Tongue (tissue), 3 donors: ENCODE measurements at places on chromosomes 2 and 18.

DNA sequence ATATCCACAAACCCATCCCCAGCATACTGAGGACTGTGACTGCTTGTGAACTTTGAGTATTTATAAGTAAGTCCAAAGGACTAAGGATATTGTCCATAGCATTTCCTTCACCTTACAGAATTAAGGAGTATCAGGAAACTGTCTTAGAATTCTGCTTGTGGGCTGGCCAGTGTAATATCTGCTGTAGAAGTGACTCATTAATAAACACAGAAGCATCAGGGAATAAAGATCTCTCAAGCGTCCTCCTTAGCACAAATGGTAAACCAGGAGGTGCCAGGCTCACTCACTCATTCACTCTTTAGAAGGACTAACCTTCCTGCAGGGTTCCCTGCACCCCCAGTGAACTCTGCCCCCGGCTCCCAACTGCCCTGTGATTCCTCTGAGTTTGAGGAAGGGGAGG is 31.0 kb downstream of the CCDC68 start:
- DNase-seq, result no peak

DNA sequence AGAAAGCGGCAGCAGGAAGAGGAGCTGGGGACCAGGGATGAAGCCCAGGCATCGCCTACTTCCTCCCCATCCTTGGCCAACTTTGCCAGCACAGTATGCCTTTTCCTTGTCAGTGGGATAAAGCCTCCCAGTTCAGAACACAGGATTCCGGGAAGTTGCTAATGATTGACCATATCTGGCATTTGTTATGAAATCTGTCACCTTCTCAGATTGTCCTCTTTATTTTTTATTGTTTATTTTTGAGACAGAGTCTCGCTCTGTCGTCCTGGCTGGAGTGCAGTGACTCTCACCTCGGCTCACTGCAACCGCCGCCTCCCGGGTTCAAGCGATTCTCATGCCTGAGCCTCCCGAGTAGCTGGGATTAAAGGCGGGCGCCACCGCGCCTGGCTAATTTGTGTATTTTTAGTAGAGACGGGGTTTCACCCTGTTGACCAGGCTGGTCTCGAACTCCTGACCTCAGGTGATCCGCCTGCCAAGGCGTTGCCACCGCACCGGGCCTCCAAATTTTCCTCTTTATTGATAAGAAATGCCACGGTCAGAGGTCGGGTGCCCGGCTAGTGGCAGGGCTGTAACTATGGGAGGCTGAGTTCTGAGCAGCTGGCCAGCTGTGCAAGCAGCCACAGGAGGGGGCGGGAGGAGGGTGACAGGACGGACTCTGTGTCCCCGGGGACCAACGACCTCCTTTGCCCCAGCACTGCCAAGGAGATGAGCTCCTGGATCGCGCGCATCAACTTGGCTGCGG is 24.4 kb downstream of the PSD4 start:
- DNase-seq, result no peak

DNA sequence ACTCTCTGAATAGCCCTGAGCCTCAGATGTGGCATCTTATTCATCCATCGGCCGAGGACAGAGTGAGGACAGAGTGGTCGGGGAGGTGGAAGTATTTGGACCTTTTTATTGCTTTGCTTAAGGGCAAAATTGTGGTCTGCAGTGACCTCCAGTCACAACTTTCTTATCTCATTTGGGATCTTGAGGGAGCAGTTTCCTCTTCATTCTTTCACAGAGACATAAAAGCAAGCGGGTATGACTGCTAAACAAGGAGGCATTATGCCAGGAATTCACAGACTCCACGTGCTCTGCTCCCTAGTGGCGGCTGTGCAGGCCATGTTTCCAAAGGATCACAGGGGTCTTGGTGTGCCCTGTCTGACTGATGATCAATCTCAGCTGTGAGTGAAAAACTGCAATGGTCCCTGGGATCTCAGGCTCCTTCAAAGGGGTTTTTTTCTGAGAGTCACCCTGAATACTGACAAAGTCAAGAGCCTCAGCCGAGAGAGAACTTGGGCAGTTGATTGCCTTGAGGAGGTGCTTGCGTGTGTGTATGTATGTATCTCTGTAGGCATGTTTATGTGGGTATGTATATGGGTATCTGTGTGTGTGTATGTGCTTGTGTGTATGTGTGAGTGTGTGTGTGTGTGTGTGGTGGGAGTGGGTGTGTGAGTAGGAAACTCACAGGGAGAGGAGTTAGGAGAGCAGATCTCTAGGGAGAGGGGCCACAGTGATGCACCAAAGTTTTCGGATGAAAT is 47.7 kb downstream of the RAPGEF4 start:
- peak; percentile 19 for DNase-seq

DNA sequence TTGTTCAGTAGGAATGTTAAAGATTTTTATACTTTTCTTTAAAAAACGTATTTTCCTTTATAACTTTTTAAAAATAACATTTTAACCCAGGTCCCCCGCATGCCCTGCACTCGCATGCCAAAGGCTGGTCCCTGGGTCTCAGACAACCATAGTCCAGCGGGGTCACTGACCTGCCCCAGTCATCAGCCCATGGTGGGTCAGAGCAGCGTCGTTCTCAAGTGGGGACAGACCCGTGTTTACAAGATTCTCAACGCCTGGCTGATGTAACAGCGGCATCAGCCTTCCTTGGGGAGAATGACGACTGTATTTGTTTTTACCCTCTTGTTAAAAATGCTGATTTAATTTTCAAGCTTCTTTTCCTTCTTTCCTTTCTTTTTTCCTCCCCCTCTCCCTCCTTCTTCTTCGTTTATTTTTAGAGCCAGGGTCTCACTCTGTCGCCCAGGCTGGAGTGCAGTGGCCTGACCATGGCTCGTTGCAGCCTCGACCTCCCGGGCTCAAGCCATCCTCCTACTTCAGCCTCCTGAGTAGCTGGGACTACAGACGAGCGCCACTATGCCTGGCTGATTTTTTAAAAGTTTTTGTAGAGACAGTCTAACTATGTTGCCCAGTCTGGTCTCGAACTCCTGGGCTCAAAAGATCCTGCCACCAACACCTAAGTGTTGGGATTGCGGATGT is 1.0 kb upstream of the EFHD1 start:
- no peak for DNase-seq

DNA sequence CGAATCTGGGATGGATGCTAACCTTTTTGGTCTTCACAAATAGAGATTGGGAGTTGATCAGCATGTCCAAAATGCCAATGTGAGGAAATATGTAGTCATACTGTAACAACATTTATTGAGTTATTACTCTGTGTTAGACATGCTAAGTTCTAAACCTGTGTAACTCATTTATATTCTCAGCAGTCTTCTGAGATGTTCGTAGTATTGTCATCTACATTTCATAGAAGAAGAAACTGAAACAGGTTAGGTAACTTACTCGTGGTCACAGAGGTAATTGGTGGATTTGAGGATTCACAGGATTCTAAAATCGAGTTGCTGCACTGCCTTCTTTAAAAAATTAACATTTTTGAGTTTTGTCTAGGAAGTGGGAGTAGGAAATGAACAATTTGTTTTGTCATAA is 162.1 kb downstream of the UBE2E3 start:
- DNase-seq, result no peak

DNA sequence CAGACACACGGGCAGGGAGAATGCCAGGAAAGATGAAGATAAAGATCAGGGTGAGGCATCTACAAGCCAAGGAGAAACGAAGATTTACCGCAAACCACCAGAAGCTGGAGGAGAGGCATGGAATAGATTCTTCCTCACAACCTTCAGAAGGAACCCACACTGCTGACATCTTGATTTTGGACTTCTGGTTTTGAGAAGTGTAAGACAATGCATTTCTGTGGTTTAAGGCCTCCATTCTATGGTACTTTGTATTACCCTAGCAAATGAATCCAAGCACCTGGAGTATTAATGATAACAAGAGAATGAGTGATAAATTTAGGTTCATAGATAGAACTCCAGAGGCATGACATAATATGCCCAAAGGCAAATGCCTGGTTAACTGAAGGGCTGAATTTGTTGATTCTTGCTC is 11.8 kb upstream of the FN1 start:
- no peak for DNase-seq

DNA sequence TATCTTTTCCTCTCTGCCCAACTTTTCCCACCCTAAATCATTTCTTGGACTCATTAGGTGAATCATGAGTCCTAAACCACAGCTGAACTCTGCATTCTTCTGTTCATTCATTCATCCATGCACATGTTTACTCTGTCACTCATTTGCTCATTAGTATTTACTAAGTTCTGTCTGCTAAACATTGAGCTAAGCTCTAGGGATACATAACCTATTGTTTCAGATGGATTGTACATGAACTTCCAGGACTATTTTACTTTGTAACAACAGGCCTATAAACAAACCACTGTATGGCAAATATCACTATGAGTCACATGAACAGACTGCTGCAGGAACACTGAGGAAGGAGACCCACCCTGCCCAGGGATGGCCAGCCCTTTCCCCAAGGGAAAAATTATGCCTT is 14.6 kb upstream of the DYNC2LI1 start:
- DNase-seq, result peak; percentile 14

DNA sequence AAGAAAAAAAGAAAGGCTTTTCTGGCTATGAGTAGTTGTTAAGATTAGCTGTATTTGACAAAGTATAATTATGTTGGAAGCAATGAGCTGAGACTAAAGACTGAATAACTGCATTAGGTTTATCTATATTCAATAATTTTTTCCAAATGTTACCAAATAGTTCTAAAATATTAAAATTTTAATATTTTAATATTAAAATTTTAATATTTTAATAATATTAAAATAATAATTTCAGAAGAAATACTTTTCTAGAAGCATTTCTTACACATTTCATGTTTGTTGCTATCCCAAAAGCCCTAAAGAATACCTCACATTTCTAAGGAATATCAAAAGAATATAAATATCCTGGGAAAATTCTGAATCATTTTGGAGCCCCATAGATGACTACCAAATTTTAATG is 74.7 kb downstream of the LRP2 start:
- DNase-seq, result no peak

- DNase-seq, result no peak
Measured at GRCh38 chr2:169709331-169709730, 15.1 kb downstream of the PHOSPHO2 start.

DNA sequence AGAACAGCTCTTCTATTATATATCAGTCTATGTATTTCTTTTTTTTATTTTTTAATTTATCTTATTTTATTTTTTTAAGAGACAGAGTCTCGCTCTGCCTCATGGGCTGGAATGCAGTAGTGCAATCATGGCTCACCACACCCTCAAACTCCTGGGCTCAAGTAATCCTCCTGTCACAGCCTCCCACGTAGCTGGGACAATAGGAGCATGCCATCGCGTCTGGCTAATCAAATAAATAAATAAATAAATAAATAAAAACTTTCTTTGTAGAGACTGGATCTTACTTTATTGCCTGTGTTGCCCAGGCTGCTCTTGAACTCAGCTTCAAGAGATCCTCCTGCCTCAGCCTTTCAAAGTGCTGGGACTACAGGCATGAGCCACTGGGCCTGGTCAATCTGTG is 117.0 kb downstream of the RBMS1 start:
- no peak for DNase-seq

GRCh38 chr2:98810588-98810928 is 79.6 kb upstream of the MGAT4A start:
- DNase-seq, result no peak

DNA sequence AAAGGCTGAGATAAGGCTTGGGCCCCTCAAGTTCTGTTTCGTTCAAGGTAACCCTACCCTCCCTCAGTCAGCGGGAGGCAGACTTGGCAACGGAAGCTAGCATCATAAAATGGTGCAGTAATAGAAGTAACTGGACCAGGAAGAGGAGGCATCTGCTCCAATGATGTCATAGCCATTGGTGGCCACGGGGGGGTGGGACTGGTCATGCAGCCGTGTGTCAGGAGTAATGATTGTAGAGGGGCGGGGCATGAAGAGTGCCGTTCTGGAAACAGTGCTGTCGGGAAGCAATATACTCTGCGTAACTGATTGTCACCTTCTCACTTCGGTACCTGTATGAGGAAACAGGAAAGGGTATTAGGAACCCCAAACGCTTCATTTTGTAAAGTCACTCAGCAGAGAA is 6.9 kb upstream of the POLR2D start:
- no peak for DNase-seq

DNA sequence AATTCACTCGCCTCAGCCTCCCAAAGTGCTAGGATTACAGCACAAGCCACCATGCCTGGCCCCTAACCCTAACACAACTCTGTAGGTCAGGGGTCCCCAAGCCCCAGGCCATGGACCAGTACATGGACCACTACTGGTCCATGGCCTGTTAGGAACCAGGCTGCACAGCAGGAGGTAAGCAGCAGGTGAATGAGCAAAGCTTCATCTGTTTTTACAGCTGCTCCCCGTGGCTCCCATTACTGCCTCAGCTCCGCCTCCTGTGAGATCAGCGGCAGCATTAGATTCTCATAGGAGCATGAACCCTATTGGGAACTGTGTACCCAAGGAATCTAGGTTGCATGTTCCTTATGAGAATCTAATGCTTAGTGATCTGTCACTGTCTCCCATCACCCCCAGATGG is 201.7 kb downstream of the NRP2 start:
- no peak for DNase-seq

GRCh38 chr18:2617401-2617998 is 38.0 kb upstream of the SMCHD1 start:
- DNase-seq, result no peak

- no peak for DNase-seq
Measured at GRCh38 chr2:130337735-130338325, 4.9 kb upstream of the IMP4 start.

DNA sequence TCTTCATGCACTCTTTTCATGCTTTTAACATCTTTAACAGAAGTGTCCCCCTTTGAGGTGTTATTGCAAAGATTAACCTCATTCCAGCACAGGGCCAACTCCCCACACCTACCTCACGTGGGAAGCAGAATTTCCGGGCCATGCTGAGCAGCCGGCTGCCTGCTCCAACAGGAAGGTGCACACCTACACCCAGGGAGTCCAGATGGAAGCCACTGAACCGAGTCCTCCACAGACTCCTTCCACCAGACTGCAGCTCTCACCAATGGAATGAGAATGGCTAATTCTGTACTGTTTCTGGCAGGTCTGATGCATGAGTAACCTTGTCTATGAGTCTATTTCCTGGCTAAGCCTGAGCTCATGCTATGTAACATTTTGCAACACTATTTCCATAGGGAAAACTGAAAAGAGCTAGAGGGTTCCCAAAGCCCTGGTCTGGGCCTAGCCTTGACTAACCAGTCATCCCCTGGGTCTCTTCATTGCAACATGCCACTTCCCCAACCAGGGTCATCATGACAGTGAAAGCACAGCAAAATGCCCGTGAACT is 11.0 kb downstream of the ERFE start:
- DNase-seq, result peak; percentile 64

DNA sequence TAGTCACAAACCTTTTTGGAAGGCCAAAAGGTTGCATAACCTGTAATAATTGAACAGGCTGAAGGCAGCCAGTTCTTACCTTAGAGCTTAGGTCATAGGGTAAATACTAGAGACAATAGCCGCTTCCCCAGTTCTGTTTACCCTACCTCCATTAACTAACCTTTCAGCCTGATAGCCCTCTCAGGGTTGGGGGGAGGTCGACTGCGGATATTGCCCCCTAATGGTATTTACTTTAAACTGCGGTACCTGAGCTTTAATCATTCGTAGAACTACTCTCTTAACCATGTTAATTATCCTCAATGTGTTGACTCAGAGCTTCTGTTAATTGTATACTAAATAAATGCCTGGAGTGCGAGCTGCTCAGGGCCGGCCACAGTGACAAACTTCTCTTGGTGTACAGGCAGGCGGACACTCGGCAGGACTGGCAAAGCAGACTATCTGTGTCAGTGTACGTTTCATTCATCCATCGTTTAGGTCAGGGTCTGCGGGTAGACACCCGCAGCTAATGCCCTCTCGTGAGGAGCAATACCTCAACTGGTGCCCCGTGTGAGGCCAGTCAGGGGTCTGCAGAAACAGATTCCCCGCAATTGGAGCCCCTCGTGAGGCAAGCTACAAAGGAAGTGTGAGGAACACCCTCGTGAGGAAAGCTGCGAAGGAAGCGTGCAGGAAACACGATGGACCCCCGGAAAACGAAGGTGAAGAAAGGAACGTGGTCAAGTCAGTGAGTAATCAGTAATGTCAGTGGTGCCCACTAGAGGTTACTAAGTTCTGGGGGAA is 115.3 kb upstream of the SCN7A start:
- no peak for DNase-seq
